Neural crest cell (in vitro differentiated cells): ENCODE measurements at places on chromosomes 1 and 21. TPM values are rescaled to one million over a fixed set of nuclear protein-coding genes. Genes with fewer than 3 reads are reported as not detected.

GRCh38 chr1:2233997-2234761 is 6.1 kb downstream of the SKI start:
- no peaks in the 10 kb centered on the region for H3K36me3 ChIP-seq
- peak overlapping the region; percentile 62 for H3K27ac ChIP-seq
- no peak for DNase-seq
- H3K27me3 ChIP-seq = no peaks in the 10 kb centered on the region
- H3K4me3 ChIP-seq = peak overlapping the region; percentile 72

OR14K1 gene
- not detected in 2 replicates for total RNA-seq

TP53BP2 gene
- 61.5 and 72.4 TPM in 2 replicates for total RNA-seq

GRCh38 chr1:30505853-30506252 is 217.5 kb downstream of the MATN1 start:
- no peaks in the 10 kb centered on the region for H3K27me3 ChIP-seq
- H3K27ac ChIP-seq = no peak overlapping the region
- no peak for DNase-seq
- no peak overlapping the region for H3K4me3 ChIP-seq
- peaks cover 5% of the 10 kb centered on the region for H3K4me1 ChIP-seq
- H3K36me3 ChIP-seq = no peaks in the 10 kb centered on the region

DNA sequence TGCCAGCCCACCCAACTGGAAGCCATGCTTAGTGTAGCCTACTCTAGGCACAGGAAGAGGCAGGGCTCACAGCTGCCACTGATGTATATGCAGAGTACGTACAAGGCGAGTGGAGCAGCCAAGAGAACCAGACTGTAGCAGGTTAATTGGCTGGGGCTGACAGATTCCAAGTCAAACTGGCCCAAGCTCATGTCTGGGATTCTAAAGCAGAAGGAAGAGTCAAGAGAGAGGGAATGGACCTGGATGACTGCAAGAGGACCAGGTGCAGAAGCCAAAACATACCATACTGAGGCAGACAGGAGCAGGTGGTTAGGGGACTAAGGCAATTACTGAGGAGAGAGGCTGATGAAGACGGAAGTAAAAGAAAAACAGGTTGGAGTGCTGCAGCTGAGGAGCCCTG is 51.3 kb upstream of the LRRN2 start:
- H3K4me1 ChIP-seq = peaks cover 2% of the 10 kb centered on the region
- H3K27me3 ChIP-seq = peaks cover 6% of the 10 kb centered on the region
- H3K36me3 ChIP-seq = no peaks in the 10 kb centered on the region

DNA sequence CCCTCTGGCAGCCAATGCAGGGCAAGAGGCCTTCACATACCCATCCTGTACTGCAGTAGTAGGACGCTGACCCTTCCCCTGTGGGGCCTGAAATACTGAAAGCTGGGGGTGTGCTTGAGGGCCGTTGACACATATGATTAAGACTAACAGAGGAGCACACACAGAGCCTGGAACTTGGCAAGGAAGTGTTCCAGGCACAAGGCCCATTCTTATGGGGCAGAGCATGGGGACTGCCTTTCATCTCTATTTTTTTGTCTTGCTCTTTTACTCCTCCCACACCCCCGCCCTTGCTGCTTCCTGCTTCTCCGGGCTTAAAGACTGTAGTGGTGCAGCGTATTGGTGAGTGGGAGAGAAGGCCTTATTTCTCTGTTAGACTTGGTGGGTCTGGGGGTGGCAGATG is 137.4 kb downstream of the BACH1 start:
- H3K4me1 ChIP-seq = peaks cover 7% of the 10 kb centered on the region
- DNase-seq = no peak
- H3K36me3 ChIP-seq = peaks cover 2% of the 10 kb centered on the region

DNA sequence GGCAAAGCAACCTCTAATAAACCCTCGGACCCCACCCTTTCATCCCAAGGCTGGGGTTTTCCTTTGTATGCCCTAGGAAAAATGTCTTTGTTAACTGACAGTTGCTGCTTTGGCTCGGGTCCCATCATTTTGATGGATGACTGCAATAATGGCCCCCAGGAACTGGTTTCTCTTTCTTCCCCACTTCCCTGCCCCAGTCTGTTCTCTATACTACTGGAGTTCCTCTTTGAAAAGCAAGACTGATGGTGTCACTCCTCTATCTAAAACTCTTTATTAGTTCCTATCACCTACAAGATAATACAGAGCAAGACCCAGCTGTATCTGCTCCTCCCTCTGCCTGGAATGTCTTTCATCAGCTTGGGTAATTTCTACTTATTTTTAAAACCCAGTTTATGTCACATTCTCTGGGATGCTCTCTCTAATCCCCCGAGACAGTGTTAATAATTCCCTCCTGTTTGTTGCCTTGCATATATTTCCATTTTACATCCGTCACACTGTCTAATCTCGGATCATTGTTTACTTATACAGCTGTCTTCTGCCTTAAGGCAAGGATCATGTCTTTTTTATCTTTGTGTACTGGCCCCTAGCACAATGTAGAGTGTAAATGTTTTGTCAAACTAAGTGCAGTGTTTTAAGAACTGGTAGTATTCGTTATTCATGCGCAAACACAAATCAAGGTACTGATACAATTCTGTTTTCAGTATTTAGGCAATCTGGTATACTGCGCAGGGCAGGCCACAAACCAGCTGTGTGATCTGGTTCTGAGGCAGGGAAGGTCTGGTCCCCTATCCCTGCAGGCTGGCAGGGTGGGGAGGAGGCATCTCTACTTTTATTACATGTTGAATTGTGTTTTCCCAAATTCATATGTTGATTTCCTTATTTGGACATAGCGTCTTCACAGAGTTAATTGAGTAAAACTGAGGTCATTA is 16.1 kb downstream of the SLAMF1 start:
- H3K27me3 ChIP-seq = no peaks in the 10 kb centered on the region
- no peak overlapping the region for H3K27ac ChIP-seq
- no peak overlapping the region for H3K4me3 ChIP-seq
- DNase-seq = no peak
- H3K36me3 ChIP-seq = no peaks in the 10 kb centered on the region

ASCL5 gene
- not detected in 2 replicates for total RNA-seq
